ENCODE measurements at places on chromosomes 12 and 14.

DNA sequence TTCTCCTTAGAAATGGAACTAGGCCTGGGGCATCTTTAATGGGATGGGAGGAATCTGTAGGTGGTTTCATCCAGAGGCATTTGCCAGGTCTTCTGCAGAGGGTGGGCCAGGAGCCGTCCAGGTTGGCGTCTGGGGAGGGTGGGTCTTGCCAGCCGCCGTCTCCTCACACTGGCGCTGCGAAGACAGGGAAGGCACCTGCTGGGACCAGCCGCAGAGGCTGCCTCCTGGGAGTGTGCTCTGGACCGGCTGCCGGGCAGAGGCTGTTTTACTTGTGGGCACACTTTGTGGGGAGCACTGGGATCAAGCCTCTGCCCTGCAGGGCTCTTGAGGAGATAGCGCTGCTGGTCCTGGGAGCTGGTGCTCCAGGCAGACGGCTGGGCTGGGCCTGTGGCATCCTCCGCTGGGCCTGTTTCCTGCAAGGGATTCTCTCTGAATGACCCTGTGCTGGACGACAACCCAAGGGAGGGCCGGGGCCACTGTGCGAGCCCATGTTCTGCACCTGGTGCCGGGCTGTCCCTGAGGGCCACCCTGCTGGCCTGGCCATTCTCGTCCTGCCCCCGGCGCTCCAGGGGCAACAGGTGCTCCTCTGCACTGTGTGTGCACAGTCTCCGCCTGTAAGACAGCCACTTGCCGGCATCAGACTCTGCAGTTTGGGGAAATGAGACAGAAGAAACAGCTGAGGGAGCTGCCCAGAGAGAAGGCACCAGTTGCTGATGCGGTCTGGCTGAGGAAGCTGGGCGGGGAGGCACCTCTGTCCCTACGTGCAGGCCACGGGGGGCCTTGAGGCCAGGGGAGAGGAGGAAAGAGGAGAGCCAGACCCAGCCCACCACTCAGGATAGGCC is 10.0 kb upstream of the TEX22 start:
- DNase-seq = no peak

DNA sequence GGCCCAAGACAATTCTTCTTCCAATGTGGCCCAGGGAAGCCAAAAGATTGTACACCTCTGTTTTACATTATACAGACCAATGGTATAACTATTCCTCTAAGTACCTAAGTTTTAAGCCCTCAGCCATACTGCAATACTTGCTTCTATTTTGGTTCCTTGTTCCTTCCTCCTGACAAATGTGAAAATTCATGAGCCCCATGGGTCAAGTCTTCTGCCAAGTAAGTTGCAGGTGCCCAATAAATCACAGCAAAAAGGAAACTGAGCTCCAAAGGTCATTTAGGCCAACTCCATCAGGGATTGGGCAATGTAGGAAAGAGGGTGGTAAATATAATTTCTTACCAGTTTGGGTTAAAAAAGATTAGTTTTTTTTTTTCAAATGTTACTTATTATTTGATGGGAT is 57.7 kb upstream of the NPFF start:
- no peak for DNase-seq

DNA sequence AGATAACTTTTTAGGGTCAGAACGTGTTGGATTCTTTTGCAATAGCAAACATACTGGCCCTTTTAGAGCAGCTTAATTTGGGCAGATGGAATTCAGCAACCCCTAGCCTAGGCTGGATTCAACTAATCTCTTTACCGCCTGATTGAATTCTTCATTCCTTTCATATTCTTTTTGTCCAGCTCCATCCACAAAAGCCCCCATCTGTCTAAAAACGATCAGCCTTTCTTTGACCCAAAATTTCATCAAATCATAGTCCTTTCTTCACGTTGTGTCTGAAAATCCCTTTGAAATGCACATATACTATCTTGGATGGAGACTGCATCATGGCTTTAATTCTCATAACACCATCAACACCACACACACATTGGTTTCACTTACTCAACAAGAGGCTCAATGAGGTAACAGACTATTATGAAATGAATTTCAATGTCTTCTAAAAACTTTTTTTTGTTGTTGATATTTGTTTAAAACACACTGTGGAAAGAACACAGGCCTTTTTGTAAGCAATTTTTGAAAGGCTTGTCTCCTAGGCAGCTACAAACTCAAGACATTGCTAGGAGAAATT is 128.0 kb upstream of the EEA1 start:
- no peak for DNase-seq

- DNase-seq = no peak
Observed at GRCh38 chr14:72743626-72744025, 150.3 kb downstream of the DPF3 start.

- DNase-seq = no peak
Observed at GRCh38 chr12:49562233-49562632, 5.7 kb downstream of the MCRS1 start.

GRCh38 chr14:95759941-95760340 is 46.0 kb upstream of the TCL1A start:
- DNase-seq = no peak

- no peak for DNase-seq
Observed at GRCh38 chr12:9910716-9911421, 21.3 kb downstream of the CLEC2A start.

DNA sequence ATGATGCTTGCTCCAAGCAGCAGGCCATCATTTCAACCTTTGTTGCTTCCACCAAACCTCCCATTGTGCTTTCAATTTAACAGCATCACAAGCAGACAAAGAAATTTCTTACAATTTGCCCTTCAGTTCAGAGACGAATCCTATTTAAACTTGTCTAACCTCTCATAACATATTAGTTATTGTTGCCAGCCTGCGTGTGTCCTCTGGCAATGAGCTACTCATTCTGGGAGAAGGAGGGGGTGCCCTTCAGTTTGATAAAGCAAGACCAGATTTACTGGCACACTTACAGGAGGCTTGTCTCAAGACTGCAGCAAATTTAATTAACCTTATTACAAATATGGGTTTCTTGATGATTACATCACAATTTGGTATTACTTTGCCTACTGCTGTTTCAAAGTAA is 203.6 kb upstream of the SOX5 start:
- DNase-seq = no peak

All from GM04503 (cell line).